Cardiac atrium fibroblast (primary cell): ENCODE measurements at places on chromosomes 4 and X. TPM values are rescaled to one million over a fixed set of nuclear protein-coding genes. Genes with fewer than 3 reads are reported as not detected.

GC gene
- total RNA-seq = not detected in 2 replicates

ARL9 gene
- 0.16 TPM in 1 of 2 replicates, not detected in the other for total RNA-seq

TMPRSS11E gene
- not detected in 2 replicates for total RNA-seq

UBE2K gene
- total RNA-seq = 13.2 and 25.8 TPM in 2 replicates

HS6ST2 gene
- total RNA-seq = under 0.01 TPM in 1 of 2 replicates, not detected in the other

UGT2B11 gene
- total RNA-seq = not detected in 2 replicates

ZFP92 gene
- 0.81 and 1.4 TPM in 2 replicates for total RNA-seq
